Fibroblast of lung (primary cell): ENCODE measurements at places on chromosomes 3 and 15.

- DNase-seq, result no peak
These were observed 19.7 kb downstream of the GOLGA6A start for GRCh38 chr15:74062671-74063070.

GRCh38 chr3:50190936-50191660, at the start of gene GNAT1:
Gene GNAT1, plus strand, starts transcription at chr3:50191610. Its CDS starts 116 bp downstream, at chr3:50191726.
- no peak for DNase-seq

DNA sequence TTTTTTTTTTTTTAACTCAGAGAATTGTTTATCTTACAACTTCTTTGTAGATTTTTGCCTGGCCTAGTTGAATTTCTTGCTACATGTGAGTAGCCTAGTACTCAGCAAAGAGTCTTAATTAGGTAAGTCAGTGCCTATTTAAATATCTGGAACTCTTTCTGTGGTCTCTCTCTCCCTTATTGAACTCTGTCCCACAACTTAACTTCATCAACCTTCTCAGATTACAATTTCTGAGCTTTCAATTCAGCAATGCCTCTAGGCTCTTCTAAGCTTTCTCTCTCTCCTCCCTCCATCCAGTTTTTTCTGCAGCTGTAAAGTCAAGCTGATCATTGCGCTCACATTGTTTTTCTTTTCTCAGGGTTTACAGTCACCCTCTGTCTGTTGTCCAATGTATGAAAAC, 517.6 kb upstream of the ROBO1 start:
- DNase-seq, result peak; percentile 90

GRCh38 chr3:6120786-6121185, 740.1 kb upstream of the GRM7 start:
- DNase-seq, result peak; percentile 31

GRCh38 chr3:38108649-38109579, 28.0 kb downstream of the ACAA1 start:
- DNase-seq, result no peak

DNA sequence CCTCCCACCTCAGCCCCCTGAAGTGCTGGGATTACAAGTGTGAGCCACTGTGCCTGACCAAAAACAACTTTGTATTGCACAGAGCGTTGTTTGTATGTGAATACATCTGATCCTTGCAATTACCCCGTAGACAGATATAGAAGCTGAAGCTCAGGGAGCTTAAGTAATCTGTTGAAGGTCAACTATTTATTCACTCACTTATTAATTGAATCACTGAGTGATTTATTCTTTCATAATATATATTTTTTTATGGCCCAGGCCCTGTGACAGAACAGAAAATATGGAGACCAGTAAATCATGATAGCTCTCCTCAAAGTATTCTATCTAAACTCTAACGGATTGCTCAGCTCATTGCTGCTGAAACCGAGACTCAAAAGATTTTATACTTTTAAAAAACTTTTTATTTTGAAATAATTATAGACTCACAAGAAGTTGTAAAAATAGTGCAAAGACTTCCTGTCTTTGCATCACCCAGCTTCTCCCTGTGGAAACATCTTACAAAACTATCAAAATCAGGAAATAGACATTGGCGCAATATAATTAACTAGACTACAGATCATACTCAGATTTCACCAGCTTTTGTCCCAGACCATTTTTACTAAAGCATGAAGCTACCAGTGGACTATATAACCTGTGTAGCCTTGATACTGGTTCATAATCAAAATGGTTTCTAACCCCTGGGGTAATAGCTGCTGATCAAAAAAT, 466.1 kb downstream of the PDCD6IP start:
- DNase-seq, result no peak

- DNase-seq, result no peak
These were observed 5.0 kb downstream of the MITF start for GRCh38 chr3:69743975-69744906.

DNA sequence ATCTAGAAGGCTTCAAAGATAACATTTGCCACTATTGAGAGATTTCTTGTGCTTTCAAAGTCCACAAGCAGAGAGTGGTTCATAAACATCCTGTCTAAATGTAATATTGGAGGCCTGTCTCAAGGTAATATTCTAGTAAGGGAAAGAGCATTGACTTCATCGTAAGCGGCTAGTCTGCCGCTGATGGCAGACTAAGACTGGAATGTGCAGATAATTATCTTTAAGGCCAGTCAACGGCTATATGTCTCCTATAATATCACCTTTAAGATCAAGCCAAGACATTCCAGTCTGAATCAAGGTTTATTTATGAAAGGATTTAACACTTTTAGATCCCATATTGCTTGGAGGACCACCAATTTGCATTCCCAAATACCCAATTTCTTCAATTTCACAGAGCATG, 424.2 kb upstream of the WNT5A start:
- DNase-seq, result no peak

DNA sequence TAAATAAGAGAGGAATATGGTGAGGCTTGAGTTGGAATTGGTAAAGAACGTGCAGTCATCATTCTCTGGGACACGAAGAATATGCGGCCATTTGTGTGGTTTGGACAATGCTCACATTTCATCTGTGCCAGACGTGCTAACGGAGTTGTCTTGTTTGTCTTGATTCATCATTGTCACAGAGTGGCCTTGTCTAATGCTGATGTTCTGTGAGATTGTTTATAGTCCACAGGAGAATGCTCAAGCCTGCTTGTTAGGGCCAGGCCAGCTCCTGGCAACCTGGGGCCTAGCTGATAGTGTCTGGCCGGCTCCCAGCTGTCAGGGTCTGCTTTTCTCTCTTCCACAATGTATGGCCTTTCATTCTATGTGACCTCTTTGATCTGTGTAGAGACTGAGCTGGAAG, 384.7 kb downstream of the EDEM1 start:
- DNase-seq, result no peak

DNA sequence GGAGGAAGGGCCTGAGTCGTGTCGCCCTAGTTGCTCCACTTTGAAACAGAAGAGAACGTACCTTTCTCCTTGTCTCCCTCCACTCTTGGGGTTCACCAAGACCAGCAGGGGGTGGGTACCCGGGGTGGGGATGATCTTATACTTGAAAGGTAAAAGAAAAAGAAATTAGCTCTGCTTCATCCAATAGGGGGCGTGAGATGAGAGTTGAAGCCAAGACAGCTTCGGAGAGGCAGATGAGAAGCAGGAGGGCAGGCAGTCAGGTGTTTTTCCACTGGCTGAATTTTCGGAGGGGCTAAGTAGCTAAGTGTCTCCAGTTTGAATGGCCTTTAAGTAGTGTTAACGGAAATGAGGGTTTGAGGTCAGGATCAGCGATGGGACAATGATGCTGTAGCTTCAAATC, 100.4 kb downstream of the DGKG start:
- DNase-seq, result no peak

DNA sequence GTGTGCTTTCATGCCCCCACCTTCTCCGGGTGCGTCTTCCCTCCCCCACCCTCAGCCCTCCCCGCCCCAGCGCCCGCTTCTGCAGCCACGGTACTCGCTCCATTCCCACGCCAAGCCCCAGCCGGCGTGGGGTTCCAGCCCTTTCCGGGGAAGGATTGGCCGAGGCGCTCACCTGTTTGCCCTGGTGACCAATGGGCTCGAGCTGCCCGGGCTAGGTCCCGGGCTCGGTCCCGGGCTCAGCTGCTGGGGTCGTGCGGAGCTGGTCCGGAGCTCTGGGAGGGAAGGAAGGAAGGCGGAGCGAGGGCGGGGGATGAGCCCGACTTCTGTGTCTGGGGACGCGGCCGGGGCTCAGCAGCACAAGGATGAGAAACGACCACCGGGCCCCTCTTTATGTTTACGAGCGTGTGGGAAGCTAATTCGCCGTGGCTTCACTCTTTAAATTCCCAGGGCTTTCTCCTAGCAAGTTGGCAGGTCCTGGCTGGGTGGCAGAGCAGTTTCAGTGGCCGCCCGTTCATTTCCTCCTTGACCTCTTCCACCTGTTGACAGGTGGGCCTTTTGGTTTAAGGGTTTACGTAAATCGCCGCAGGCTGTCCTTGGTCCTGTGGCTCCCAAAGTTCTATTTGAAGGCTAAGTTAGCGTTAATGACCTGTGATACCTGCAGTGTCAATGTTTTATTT, at the start of gene IGSF10:
TSS of gene IGSF10 (minus strand) at position 288 of the 677 bp plus-strand sequence. CDS start 2,352 bp downstream, outside the sequence.
- no peak for DNase-seq

DNA sequence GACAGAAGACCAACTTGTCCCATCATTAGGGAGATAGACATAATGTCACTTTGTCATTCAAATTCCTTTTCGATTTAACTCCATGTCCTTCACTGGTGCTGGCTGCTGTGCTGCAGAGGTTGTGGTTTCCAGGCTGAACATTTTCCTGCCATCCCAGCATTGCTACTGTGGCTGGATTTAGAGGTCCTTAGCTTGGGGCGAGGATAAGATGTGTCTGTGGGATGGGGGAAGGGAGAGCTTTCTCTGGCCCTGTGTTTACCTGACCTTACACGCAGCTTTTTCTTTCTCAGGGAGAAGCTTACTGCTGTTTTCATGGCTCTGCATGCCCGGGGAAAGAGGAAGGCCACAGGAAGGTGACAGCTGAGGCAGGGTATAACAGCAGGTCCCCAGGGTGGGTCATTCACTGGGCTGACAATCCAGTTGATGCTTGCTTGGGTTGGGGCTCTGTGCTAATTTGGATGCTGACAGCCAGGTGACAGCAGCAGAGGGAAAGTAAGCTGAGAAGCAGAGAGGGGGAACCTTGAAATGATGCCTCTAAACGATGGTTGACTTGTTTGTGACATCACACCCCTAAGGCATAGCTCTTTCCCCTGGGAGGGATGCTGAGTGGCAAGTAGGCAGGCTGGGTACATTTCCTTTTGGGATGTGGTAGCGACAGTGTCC, 326.9 kb upstream of the CTNNB1 start:
- no peak for DNase-seq

DNA sequence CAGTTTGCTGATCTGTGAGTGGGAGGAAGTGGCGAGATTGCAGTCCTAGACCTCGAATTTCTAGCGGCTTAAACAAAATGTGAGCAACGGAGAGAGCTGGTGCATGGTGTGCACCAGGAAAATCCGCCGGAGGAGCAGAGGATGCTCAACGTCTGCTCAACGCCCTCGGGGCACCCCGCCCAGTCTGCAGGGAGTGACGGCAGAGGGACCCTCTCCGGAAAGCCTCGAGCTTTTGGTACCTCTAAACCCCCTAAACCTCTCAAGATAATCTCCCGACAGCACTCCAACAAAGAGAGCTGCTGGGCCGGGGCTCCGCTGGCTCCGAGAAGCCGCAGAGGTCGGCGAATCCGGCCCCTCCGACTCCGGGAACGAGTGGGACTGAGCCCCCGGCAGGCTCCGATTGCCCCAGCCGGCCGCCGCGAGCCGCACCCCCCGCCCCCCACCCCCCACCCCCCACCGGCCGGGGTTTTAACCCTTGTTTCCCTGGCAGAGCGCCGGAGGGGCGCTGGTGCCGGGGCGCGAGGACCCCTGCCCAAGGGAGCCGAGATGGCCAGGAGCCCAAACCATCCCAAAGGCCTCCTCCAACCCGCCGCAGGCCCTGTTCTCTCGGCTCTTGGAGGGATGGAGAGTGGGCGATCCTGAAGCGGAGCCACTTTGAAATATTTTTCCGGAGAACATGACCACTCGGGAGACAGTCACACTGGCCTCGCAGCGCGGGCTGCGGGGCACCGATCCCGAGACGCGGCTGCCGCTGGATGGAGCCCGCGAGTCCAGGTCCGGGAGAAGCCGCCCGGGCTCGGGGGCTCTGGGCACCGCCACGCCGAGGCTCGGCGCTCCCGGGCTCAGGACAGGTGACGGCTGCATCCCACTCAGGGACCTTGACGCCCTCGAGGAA, 1.5 kb downstream of the MEGF11 start:
- DNase-seq, result peak; percentile 46

- no peak for DNase-seq
These were observed 89.3 kb downstream of the NR2E3 start for GRCh38 chr15:71899674-71900073.

- peak; percentile 34 for DNase-seq
These were observed 32.4 kb downstream of the ACAN start for GRCh38 chr15:88835646-88836045.

- no peak for DNase-seq
These were observed 126.5 kb downstream of the ADAMTS17 start for GRCh38 chr15:100215031-100215842.

GRCh38 chr15:89018207-89018606, 70.0 kb upstream of the ABHD2 start:
- peak; percentile 42 for DNase-seq

DNA sequence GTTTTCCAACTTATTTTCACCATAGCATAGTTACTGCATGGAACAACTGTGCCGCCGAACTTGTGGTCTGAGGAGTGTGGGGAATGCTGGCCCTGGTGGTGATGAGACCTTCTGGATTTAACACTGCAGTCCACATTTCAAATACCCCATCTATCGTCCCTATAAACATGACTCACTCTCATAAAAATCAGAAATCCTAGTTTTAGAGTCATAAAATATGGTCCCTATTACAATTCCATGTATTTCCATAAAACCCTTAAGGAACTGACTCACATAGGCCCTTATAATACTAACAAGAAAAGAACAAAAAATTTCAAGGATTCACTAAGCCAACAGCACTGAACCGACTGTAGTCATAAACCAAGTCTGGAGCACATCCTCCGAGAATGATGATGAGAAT, 147.2 kb downstream of the FOXP1 start:
- peak; percentile 72 for DNase-seq

- no peak for DNase-seq
These were observed 228.7 kb downstream of the WDR72 start for GRCh38 chr15:53530761-53531160.

DNA sequence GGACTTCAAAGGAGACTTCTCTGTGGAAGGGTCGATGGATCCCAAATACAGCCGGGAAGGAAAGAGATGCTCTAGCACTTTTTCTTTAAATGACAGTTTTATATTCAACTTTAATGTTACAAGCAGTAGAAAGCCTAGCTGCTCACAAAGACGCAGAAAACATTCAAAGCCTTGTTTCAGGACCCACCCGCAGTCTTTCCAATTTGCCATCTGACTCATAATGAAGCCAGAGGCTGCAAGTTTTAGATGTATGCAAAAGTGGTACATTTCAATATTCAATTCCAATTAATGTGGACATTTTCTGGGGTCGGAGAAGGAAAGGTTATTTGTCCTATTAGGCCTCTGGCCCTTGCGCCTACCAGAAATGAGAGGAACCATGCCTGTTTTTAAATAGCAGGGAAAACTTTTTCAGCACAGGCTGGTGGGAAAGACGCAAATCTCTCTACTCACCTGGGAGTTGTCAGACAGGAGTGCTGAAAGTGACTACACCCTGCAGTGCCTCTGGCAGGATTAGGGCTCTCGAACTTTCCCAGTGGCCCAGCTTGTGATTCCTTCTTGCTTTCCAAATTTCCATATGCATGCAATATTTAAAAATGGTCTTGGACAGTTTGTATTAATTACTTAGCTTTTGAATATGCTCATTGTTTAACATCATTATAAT, 117.4 kb upstream of the MBNL1 start:
- DNase-seq, result no peak

- DNase-seq, result no peak
These were observed 102.9 kb downstream of the SRGAP3 start for GRCh38 chr3:9146367-9147071.

- DNase-seq, result no peak
These were observed 6.7 kb downstream of the ABHD17C start for GRCh38 chr15:80701676-80702311.

GRCh38 chr3:15756505-15756904, 41.3 kb downstream of the ANKRD28 start:
- DNase-seq, result no peak

DNA sequence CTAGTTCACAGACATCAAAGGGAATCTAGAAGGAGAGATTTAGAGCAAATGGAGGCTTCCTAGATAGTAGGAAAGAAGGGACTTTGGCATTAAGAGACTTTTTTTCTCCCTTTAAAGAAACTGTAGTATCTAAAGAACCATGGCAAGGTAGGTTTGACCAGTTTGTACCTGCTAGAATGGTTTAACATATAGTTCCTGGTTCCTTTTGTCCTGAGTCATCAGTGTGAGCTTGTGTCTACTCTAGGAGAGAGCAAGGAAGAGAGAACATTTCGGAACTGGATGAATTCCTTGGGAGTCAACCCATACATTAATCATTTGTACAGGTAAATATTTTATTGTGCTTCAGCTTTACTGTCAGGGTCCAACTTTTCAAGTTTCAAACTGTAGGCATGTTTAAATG, 29.6 kb upstream of the TRPC1 start:
- DNase-seq, result no peak
